ENCODE measurements at places on chromosomes 2 and 18.

- no peak for DNase-seq
- no peaks in the 10 kb centered on the region for H3K36me3 ChIP-seq
- no peak overlapping the region for H3K27ac ChIP-seq
- H3K4me1 ChIP-seq: peaks cover 23% of the 10 kb centered on the region
- no peak overlapping the region for H3K4me3 ChIP-seq
- peaks cover 5% of the 10 kb centered on the region for H3K27me3 ChIP-seq
Measured at GRCh38 chr2:217283460-217283859, 423.6 kb upstream of the TNP1 start.

DNA sequence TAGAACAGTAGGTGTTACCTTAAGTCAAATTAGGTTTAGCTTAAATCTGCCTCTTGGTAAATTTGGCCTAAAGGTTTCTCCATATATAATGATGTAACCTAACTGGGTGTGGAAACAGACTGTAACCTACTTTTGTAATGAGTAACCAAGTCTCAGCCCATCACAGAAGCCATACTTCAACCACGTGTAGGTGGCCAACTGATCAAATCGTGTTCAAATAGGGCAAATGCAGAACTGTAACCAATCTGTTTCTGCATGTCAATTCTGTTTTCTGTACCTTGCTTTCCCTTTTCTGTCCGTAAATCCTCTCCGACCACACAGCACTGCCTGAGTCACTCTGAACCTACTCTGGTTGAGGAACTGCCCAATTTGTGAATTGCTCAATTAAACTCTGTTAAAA is 34.0 kb upstream of the PLA2R1 start:
- no peak overlapping the region for H3K4me3 ChIP-seq
- H3K4me1 ChIP-seq: no peaks in the 10 kb centered on the region
- no peak for DNase-seq
- no peaks in the 10 kb centered on the region for H3K27me3 ChIP-seq
- no peak overlapping the region for H3K27ac ChIP-seq

GRCh38 chr2:20356042-20356441 is 5.4 kb upstream of the PUM2 start:
- H3K36me3 ChIP-seq: no peaks in the 10 kb centered on the region
- H3K27me3 ChIP-seq: no peaks in the 10 kb centered on the region
- peaks cover 11% of the 10 kb centered on the region for H3K4me1 ChIP-seq
- no peak overlapping the region for H3K27ac ChIP-seq

DNA sequence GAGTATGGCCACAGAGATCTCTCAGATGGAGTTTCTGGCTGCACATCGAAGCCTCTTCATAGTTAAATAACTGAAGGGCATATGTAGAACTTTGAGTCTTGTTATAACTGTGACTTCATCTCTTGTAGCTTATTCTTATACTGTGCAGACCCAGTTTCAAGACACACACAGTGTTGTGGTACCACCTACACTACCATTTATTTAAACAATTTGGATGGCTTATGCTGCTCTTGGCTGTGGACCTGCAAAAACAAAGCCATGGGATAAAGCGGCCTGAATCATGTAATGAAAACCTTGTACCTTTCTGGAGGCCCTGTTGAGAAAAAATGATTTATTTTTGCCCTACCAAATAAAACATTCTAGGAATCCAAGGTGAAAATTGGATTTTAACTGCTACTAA is 262.8 kb upstream of the RASGRP3 start:
- peak overlapping the region; percentile 97 for H3K27ac ChIP-seq
- H3K4me3 ChIP-seq: no peak overlapping the region
- H3K4me1 ChIP-seq: peaks cover 81% of the 10 kb centered on the region
- DNase-seq: peak; percentile 5
- no peaks in the 10 kb centered on the region for H3K27me3 ChIP-seq

GRCh38 chr2:152099367-152100050 is 665 bp upstream of the CACNB4 start:
- peak overlapping the region; percentile 64 for H3K4me3 ChIP-seq
- peaks cover 74% of the 10 kb centered on the region for H3K27me3 ChIP-seq
- no peak overlapping the region for H3K27ac ChIP-seq
- H3K36me3 ChIP-seq: no peaks in the 10 kb centered on the region

DNA sequence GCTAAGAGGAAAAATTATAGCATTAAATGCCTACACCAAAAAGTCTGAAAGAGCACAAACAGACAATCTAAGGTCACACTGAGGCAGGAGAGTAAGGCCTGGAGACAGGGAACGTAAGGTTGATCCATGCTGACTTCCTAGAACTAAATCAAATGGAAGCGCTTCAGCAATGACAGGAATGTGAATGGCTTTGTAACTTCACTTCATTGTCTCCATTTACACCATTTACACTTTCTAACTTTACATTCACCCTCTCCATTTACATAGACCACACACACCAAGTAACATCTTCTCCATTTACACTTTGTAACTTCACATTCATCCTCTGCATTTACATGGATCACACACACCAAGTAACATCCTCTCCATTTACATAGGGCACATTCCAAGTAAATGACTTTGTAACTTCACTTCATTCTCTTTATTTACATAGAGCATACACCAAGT is 103.1 kb upstream of the SPATS2L start:
- no peak overlapping the region for H3K27ac ChIP-seq
- H3K27me3 ChIP-seq: no peaks in the 10 kb centered on the region
- no peaks in the 10 kb centered on the region for H3K4me1 ChIP-seq

- H3K4me3 ChIP-seq: no peak overlapping the region
- no peaks in the 10 kb centered on the region for H3K36me3 ChIP-seq
- no peak overlapping the region for H3K27ac ChIP-seq
- H3K27me3 ChIP-seq: no peaks in the 10 kb centered on the region
Measured at GRCh38 chr18:11511434-11512095, 97.8 kb upstream of the SLC35G4 start.

DNA sequence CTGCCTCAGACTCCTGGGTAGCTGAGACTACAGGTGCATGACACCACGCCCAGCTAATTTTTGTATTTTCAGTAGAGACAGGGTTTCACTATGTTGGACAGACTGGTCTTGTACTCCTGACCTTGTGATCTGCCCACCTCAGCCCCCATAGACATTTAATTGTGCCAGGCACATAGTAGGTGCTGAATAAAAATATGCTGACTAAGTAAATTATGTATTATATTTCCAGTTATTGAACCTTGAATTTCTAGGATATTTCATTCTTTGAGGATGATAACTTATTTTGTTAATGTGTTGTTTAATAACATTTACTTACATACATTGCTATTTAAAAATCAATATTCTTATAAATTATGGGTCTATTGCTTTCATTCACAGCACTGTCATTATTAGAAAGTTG is 190.4 kb upstream of the LRRTM4 start:
- no peak for DNase-seq
- no peaks in the 10 kb centered on the region for H3K27me3 ChIP-seq
- H3K4me3 ChIP-seq: no peak overlapping the region
- no peaks in the 10 kb centered on the region for H3K36me3 ChIP-seq
- H3K4me1 ChIP-seq: no peaks in the 10 kb centered on the region

GRCh38 chr2:17455343-17455742 is 62.9 kb downstream of the RAD51AP2 start:
- H3K4me1 ChIP-seq: no peaks in the 10 kb centered on the region
- no peaks in the 10 kb centered on the region for H3K27me3 ChIP-seq
- no peak overlapping the region for H3K27ac ChIP-seq
- H3K4me3 ChIP-seq: no peak overlapping the region
- no peaks in the 10 kb centered on the region for H3K36me3 ChIP-seq

DNA sequence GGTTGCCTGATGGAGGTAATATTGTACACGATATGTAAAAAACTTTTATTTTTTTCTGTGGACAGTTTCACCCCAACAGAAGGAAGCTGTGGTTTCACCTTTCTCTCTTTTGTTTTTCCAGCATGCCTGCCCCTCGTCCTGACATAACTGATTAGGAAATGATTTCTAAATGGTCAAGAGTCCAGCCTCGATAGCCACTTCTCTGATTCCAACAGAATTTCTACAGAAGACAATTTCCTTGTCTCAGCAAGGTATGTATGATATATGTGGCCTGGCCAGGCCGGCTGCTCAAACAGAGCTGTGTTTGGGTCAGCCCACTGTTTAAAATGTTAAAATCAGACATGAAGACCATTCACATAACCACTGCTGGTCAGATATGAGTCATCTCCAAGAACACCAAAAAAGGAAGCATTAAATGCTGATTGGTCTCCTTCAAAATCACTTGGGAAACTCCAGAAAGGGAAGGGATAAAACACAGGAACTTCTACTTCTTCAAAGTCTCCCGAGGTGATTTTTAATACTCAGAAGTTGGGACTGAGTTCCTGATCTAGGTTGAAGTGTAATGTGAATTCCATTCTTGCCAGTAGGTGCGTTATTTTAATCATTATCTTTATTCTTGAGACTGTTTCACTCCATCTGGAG is 22.3 kb downstream of the ATP8B1 start:
- DNase-seq: peak; percentile 86
- H3K27me3 ChIP-seq: no peaks in the 10 kb centered on the region
- no peaks in the 10 kb centered on the region for H3K36me3 ChIP-seq
- peaks cover 65% of the 10 kb centered on the region for H3K4me1 ChIP-seq

- H3K27me3 ChIP-seq: no peaks in the 10 kb centered on the region
- DNase-seq: no peak
- H3K36me3 ChIP-seq: no peaks in the 10 kb centered on the region
Measured at GRCh38 chr2:20588918-20589871, 61.7 kb downstream of the HS1BP3 start.

DNA sequence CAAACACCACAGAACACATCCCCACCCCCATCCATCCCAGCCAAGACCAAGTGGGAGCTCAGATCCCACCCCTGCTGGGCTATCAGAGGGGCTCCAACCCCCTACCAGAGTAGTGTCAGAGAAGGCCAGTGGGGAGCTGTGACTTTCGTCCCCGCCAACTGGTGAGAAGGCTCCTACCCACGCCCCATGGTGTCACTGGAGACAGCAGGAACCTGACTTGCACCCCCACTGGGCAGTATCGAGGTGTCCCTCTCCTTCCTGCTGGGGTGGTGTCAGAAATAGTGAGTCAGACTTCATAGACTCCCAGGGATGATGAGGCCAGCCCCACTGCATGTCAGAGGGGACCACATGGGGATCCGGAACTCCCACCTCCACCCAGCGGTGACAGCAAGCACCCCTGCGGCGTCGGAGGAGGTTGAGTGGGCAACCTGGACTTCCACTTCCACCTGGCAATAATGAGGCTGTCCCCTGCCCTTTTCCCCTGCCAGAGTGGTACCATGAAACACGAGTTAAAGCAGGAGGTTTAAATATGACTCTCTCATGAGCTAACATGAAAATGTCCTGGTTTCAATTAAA is 106.7 kb downstream of the CTIF start:
- H3K4me3 ChIP-seq: no peak overlapping the region
- peaks cover 6% of the 10 kb centered on the region for H3K36me3 ChIP-seq
- DNase-seq: no peak
- H3K27ac ChIP-seq: no peak overlapping the region

- H3K4me1 ChIP-seq: peaks cover 3% of the 10 kb centered on the region
- H3K27me3 ChIP-seq: no peaks in the 10 kb centered on the region
- peaks cover 19% of the 10 kb centered on the region for H3K36me3 ChIP-seq
- no peak overlapping the region for H3K27ac ChIP-seq
- DNase-seq: no peak
Measured at GRCh38 chr2:135096665-135097446, 44.8 kb downstream of the RAB3GAP1 start.

DNA sequence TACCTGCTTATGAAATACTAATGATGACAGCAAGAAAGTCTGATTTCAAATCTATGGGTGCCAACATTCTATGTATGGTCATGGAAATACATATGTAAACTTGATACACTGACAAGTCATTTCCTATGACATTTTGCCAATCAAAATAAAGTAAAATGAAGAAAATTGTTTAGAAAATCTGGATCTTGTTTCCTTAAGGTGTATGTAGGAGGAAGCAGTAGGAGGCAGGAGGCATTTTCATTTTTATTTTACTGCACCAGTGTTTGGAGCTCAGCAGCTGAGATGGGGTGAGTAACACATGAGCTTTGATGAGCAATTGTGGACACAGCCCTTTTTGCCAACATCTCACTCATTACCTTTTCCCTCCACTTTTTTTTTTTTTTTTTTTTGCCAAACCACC is 167.0 kb downstream of the AFF3 start:
- H3K27ac ChIP-seq: peak overlapping the region; percentile 70
- H3K27me3 ChIP-seq: no peaks in the 10 kb centered on the region
- H3K4me1 ChIP-seq: peaks cover 43% of the 10 kb centered on the region
- H3K4me3 ChIP-seq: no peak overlapping the region
- no peaks in the 10 kb centered on the region for H3K36me3 ChIP-seq

Measured in osteoblast (primary cell).